Bronchial epithelial cell (primary cell): ENCODE measurements at places on chromosomes 3 and 15.

DNA sequence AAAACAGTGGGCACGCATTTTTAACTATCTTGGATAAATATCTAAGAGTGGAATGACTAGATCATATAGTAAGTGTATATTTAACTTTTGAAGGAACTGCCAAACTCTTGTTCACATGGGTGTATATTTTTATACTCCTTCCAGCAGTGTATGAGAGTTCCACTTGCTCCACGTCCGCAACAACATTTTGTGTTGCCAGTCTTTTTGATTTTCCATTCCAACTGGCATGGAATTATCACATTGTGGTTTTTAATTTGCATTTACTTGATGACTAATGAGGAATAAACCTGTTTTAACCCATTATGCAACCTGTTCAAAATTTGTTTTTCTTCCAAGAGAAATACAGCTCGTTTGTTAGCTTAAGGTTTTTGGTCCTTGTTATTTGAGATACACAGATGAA lies 51.6 kb downstream of the ZNF621 start:
- DNase-seq, result peak; percentile 8

- DNase-seq, result no peak
Observed at GRCh38 chr15:44801797-44802196, 65.5 kb downstream of the TRIM69 start.

- no peak for DNase-seq
Observed at GRCh38 chr15:93789441-93789840, 441.9 kb upstream of the MCTP2 start.

DNA sequence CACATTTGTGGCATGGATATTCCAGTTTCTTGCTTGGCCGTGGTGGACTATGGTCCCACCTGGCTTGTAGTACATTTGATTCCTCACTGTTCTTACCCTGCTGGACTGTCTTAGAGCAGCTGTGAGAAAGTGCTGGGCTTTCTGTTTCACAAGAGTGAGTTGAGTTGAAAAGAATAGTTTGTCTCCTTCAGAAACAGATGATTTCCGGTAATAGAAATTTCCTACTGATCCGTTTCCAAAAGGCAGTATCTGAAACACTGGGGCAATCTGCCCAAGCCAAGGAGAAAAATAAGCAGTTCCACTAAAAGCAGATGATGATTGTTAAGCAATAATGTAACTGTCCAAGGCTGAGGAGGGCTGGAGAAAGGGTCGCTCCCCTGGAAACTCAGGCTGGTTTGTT lies 96.0 kb downstream of the SUCLG2 start:
- DNase-seq, result no peak

GRCh38 chr3:74053970-74054516 lies 429.3 kb upstream of the PDZRN3 start:
- DNase-seq, result no peak

DNA sequence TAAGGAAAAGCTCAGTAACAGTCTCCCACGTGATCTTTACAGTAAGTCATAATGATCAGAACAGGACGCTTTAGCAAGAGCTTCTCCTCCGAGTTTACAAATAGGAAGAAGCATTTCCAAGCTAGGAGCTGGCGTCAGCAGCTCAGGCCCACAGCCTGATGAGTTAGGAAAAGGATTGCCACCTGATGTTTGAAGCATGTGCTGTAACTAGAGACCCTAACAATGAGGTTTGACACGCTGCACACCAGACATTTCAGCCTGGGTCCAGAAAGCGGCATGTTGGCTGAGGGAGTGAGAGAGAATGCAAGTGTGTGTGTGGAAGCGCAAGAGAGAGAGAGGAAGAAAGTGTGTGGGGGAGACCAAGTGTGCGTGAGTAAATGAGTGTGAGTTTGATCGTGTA lies 47.3 kb downstream of the TLE3 start:
- DNase-seq, result no peak

GRCh38 chr3:46245146-46245545 lies 2.9 kb downstream of the CCR3 start:
- DNase-seq, result no peak

DNA sequence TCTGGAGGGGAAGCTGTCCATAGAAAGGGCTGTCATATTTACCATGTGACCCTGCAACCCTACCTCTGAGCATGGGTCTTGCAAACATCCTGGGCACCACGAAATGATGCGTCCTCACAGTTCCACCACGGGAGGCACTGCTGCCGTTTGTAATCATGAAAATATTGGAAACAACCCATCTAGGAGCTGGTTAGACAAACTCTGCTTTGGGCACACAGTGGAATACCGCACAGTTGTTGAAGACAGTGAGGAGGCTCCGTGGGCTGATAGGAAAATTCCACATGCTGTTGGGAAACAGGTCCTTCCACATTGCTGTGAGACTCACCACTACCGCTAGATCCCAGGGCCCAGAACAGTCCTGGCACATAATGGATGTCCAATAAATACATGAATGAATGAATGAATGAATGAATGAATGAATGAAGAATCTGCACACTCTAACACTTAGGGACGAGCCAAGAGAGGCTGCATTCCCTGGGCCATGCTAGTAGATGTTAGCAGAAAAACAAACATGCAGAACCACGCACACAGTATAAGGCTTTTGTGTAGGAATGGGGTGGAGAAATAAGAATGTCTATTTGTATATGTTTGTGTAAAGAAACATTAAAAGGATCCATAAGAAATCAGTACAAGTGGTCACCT lies 40.6 kb downstream of the TPRA1 start:
- DNase-seq, result peak; percentile 10

GRCh38 chr3:9168241-9168741 lies 81.2 kb downstream of the SRGAP3 start:
- DNase-seq, result peak; percentile 72

DNA sequence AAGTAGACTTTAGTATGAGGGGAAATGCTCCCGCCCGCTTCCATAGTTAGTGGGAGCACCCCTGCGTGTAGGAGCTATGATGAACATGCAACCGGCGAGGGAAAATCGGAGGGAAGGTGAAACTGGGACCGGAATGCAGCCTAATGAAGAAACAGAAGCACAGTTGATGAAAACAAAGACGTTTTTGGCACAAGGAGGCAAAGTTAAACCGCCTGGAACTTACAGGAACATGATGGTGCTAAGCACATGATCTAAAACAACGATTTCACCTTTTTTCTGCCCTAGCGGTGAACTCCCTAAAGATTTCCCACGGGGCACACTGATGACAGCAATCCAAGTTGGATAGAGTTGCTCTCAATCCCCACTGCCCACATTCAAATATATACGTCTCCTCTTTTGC lies 49.4 kb upstream of the SPATA12 start:
- no peak for DNase-seq

- no peak for DNase-seq
Observed at GRCh38 chr3:49716691-49717210, 2.7 kb downstream of the AMIGO3 start.

DNA sequence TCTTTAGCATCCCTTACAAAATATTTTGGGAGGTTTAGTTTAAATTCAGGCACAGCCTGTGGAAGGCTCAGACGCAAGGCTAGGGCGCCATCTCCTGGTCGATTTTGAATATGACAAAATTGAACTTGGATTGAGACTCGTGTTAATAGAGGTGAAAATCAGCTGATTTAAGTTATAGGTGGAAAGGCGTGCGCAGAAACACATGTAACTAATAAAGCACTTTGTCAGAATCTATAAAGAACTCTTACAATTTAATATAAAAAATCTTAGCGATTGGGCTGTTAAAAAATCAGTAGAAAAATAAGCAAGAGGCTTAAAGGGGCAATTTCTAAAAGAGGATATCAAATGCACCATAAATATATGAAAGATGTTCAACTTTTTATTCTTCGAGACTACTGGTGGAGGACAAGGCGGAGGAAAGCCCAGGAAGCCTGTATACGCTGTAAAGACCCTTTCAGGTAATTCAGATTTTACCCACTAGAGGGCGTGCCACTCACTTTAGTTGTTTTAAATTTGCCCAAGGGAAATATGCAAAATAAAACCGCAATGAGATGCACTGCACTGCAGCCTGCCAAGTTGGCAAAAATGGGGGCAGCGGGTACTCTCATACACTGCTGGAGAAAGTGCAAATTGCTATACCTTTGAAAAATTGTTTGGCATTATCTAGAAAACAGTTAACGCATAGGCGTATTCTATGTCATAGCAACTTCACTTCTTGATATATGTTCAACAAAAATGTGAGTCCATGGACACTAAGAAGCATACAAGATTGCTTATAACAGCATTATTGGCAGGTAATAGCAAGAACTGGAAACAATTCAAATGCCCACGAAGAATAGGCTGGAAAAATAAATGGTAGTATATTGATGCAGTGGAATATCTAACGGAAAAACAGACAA lies 64.7 kb downstream of the SLC30A4 start:
- DNase-seq, result peak; percentile 78

- DNase-seq, result no peak
Observed at GRCh38 chr15:37014137-37014536, 86.2 kb downstream of the MEIS2 start.

- DNase-seq, result peak; percentile 27
Observed at GRCh38 chr15:45641999-45642932, 7.4 kb downstream of the SQOR start.

- DNase-seq, result no peak
Observed at GRCh38 chr3:58403513-58404109, 30.0 kb downstream of the PDHB start.

GRCh38 chr3:114093596-114093995 lies 37.1 kb downstream of the QTRT2 start:
- peak; percentile 88 for DNase-seq
